NCI-H1930 (cell line): ENCODE measurements at places on chromosomes 4 and X.

DNA sequence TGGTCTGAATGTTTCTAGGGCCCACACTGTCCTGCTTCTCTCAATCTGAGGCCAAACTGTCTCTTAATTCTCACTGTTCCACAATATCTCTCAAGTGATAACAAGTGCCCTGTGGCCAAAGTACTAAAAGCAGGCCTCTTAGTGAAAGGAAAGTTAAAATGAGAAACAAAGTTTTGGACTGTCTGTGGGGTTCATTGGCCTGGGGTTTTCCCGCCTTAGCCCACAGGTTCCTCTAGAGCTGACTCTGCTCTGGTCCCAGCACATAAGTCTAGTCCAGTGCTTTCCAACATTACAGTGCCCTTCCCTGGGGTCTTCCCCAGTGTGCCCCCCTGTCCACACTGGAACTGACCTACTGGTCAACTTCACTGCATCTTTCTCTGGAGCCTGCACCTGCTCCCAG, 6.3 kb downstream of the MAGEB1 start:
- no peak for DNase-seq

DNA sequence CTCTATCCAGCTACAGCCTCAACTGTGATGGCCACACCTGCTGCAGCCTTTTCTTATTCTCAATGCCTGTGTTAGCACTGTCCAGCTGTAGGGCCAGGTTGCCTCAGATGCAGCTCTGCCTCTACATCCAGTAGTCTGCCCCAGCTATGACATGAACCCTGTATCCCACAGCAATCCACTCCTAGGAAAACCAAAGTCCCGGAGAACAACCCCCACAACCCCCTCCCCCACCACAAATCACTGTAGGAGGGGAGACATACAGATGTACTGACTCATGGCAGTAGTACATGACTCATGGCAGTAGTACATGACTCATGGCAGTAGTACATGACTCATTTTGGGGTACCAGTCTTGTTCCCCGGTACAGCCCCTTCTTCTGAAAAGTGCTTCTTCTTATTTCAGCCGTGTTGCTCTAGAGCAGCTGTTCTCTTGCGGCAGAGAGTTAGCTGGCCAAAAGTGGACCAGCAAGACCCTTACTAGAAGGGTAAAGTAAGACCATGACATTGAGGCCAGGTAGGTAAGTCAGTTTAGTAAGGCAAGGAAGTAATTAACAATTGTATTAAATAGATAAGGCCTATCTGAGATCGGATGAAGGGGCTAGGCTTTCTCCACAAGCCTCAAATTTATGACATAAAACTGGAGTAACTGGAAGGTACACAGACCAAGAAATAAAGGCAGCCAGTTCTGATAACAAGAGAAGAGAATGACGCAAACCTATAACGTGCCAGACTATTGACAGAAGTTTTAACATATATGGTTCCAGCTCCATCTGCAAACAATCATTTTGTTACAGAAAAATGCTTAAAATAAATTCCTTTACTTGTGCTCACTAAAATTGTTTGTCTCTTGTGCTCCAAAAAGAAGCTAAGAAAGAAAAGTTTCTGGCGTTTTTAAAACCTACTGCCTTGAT, 221.4 kb downstream of the TACR3 start:
- DNase-seq: no peak

- DNase-seq: no peak
Observed at GRCh38 chr4:8745005-8745790, 126.4 kb downstream of the HMX1 start.

DNA sequence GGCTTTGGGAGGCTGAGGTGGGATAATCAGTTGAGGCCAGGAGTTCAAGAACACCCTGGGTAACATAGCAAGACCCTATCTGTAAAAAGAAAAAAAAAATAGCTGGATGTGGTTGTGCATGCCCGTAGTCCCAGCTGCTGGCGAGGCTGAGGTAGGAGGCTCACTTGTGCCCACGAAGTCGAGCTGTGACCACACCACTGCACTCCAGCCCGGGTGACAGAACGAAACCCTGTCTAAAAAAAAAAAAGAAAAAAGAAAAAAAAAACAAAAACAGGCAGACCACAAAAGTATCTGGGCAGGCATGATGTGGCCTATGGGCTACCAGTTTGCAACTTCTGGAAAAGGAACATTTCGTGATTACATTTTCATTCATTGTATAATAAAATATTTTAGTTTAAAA, 38.1 kb upstream of the RASGEF1B start:
- DNase-seq: no peak

DNA sequence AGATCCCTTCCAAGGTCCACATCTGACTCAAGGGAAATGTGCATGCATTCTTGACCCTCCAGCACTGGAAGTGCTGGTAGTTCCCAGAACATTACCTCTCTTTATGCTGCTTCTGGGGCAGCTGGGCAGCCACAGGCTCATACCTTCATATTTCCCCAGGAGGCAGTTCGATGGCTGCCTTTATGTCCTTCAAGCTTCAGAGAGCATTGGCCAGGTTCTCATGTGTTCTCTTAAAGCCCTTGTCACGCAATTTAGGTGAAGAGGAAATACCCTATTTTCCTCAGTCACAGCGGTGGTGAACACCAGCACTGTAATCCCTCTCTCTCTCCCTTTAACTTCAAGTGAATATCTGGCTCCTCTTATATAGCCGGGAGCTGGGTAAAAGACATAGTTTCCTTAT, 134.3 kb downstream of the MID1IP1 start:
- no peak for DNase-seq

- DNase-seq: no peak
Observed at GRCh38 chrX:24150898-24151297, 1.4 kb downstream of the ZFX start.

DNA sequence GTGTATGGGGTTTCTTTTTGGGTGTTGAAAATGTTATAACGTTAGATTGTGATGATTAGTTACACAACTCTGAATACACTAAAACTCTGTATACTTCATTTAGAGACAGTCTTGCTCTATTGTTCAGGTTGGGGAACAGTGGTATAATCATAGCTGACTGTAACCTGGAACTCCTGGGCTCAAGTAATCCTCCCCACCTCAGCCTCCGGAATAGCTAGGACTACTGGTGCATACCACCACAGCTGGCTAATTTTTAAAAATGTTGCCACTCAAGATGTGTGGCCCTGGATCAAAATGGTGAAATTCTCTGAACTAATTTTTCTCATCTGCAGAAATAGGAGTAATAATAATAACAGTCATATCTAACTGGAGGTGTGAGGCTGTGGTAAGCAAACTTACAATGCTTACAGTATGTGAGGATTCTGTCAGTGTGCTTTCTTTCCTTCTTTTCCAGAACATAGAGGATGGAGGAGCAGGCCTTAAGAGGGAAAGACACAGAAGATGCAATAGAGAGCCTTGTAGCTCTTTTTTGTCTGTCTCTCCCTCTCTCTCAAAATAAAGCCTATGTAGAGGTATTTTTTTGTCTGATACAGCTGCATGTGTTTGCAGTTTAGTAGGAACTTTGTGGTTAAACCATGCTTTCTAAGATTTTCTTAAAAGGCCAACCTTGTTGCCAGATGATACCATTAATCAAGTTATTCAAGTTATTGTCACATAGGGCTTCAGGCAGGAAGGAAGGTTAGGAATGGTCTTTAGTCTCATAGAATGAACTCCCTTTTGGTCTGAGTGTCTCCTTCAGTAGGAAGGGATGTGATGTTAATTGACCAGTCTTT, 7.5 kb downstream of the ADD1 start:
- DNase-seq: no peak

DNA sequence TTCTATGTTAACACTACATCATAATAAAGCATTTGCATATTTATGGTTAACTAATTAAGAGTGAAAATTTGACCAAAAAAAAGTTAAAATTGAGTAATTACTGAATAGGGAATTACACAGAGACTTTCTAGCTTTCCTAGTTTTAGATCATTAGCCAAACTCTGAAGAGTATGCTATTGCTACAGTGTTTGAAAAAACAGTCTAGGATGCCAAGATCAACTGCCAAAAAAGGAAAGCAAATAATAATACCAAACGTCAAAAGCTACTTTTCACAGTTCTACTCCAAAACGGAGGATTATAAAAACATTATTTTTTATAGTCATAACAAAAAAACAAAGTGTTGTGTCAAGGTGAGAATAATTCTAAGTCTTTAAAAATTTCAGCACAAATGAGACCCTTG, 359.8 kb upstream of the CTSO start:
- no peak for DNase-seq

- no peak for DNase-seq
Observed at GRCh38 chr4:115780835-115781234, 667.4 kb upstream of the NDST4 start.

- DNase-seq: no peak
Observed at GRCh38 chr4:81512757-81513501, 41.2 kb upstream of the RASGEF1B start.

DNA sequence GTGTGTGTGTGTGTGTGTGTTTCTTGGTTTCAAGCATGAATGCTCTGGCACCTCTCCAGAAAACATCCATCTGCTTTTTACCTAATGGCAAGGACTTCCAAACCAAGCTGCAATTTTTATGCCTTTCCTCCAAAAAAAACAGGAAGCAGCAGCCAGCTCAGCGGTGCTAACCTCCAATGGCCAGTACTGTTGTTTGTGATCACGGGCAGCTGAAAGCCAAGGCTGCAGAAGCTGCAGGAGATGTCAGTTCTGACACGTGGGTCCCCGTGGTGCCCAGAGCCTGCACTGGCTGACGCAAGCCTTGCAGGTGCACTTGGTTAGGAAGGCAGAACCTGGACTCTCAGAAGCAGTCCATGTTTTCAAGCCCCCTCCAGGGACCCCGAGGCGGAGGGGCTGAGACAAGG, 313.6 kb upstream of the DDX53 start:
- DNase-seq: no peak

DNA sequence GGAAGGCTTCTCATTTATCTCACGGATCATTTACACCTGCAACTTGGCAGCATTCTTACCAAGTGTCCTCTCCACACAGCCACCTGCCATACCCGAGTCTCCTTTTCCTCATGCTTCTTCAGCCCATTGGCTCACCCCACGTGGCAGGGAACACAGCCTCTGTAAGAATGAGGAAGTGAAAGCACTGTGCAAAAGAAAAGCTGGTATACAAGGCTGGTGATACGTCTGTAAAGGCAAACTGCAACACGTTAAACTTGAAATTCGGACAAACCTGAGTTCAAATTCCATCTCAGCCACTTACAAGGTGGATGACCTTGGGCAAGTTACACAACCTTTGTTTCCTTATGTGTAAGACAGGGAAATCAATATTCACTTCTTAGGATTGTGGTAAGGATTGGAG, 164.0 kb upstream of the RASGEF1B start:
- DNase-seq: no peak

DNA sequence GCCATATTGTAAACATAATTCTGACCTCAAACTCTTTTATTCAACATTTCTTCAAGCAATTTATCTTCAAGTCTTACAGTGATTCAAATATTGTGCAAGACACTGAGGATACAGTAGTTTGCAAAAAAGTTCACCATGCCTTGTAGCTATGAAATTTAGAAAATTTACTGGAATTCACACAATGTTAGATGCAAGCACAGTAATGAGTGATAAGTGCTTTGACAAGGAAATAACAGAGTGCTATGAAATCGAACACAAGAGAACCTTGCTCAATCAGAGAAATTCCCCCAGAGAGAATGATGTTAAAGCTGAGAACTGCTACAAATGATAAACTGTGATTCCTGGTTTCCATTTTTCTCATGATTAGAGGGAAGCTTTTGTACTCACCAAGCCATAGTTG, 952.9 kb downstream of the FAT4 start:
- no peak for DNase-seq

GRCh38 chr4:110480746-110481271, 4.9 kb downstream of the ENPEP start:
- DNase-seq: no peak

DNA sequence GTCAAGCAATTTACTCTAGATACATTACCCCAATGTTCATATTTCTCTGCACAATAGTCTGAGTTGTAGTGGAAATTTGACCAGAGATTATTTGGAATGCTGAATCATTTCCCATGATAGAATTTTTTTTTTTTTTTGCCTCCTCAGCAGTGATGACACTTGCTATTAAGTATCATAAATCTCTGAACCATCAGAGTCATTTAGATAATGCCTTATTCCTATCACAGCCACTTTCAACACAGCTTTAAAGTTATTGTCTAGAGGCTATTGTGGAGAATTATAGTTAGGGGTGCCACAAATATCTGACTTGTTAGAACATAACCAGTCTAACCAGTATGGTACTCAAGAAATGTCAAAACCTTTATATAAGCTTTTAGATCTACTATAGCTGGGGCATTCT, 79.8 kb downstream of the LCORL start:
- DNase-seq: no peak

DNA sequence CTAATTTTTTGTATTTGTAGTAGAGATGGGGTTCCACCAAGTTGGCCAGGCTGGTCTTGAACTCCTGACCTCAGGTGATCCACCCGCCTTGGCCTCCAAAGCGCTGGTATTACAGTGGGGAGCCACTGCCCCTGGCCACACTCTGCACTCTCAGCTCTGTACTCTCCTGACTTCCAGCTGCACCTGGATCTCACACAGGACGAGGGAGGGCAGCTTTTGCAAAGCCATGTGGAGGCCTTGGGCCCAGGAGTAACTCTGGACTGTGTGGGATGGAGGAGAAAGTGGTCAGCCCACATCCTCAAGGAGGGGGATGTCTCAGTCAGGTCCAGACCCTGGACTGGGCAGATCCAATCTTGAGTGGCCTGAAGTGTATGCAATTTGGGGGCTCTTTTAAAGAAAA, 23.0 kb downstream of the NAT8L start:
- DNase-seq: no peak

DNA sequence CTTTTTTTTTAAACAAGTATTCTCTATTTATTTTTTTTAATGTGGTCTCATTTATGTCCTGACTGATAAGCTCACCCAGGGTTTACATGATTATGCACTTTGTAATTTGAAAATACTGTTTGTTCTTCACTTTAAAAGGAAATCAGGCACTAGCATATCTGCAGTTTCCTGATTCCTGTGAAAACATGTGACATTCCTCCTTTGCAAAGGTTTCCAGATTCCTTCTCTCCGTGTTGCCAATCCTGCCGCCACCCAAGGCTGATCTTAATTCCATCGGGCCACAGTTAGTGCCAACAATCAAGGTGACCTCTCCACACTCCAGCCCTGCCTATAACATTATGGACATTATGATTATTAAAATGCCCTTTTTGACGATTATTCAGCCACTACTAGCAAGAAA, 225.4 kb downstream of the PCDH7 start:
- DNase-seq: no peak

- no peak for DNase-seq
Observed at GRCh38 chr4:82255657-82256056, 118.1 kb downstream of the HNRNPD start.

DNA sequence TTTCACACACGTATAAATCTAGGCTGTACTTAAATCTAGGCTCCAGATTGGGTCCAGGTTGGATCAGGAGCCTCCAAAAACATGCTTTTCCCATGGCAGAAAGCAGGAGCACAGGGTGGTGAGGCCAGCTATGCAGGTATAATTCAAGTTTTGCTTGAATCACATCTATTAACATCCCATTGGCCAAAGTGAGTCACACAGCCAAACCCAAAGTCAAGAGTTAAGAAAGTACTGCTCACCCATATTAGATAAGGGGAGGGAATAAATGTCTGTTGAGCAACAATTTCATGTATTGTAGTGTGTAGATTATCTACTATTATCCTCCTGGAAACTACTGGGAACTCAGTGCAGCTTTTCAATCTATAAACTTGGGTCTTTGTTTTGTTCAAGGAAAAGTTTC, 12.8 kb downstream of the SUPT20HL2 start:
- DNase-seq: no peak
